ENCODE measurements at places on chromosomes 7 and 10.

- DNase-seq: no peak
These were observed 489.8 kb upstream of the GHITM start for GRCh38 chr10:83649471-83649870.

- no peak for DNase-seq
These were observed 21.3 kb downstream of the MDH2 start for GRCh38 chr7:76069238-76069638.

GRCh38 chr7:49074538-49074937 is 150.2 kb downstream of the CDC14C start:
- DNase-seq: no peak

GRCh38 chr10:96089116-96089515 is 41.0 kb upstream of the ZNF518A start:
- no peak for DNase-seq

GRCh38 chr7:136900005-136900404 is 31.6 kb downstream of the CHRM2 start:
- DNase-seq: no peak

- DNase-seq: no peak
These were observed 60.3 kb upstream of the NFKB2 start for GRCh38 chr10:102335184-102335583.

GRCh38 chr10:133565441-133566294 is at the start of gene SYCE1:
SYCE1 (minus strand) TSS chr10:133565583; CDS start chr10:133565529, 54 bp downstream.
- no peak for DNase-seq

DNA sequence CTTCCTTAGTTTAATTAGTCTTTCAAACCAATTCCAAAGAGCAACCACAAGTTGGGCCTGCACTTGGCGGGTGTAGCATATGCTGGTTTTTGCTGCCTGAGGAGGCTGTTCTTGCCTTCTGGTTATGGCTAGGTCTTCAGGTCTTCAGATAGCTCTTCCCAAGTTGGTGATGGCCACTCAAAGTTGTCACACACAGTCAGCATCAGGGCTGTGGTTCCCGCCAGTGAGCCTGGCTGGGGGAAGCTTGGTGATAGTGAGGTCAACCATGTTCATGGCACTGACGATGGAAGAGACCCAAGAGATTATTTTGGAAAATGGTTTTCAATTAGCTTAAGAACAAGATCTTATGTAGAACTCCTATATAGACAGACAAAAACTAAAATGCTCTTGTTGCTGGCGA is 18.8 kb upstream of the HTR5A start:
- no peak for DNase-seq

- DNase-seq: peak; percentile 34
These were observed 261.4 kb downstream of the COBL start for GRCh38 chr7:51055039-51055840.

DNA sequence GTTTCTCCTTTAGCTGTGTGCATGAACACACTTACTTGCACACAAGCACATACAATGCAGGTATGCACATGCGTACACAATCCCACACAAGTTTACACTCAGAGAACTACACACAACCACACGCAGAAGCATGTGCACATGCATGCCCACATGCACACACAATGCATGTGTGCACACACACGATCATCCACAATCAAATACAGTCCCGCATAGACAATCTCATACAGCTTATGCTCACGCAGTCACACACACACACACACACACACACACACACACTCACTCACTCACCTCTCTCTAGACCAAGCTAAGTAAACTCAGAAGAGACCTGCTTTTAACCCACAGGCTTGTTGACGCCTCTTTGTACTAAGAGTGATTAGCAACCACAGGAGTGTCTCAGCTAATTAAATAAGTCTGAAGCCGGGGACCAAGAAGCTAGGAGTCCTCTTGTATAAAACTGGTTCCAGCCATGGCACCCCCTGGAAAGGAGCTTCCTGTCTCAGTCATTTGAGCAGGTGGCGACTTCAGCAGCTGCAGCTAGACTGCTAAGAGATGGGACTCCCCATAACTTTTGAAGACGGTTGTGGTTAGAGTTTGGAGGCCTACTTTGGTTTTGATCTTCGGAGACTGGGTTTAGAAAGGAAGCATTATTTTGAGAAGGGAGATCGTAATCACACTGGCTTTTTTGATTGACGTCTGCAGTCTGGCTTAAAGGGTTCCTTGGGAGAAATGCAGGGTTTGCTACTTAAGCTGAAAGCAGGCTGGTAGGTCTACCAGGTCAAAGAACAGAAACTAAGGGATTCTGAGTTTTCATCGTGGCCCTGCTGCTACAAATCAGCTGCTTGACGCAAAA is 82.3 kb upstream of the ADRB1 start:
- no peak for DNase-seq

- DNase-seq: no peak
These were observed 5.8 kb downstream of the MRC1 start for GRCh38 chr10:17814973-17815372.

DNA sequence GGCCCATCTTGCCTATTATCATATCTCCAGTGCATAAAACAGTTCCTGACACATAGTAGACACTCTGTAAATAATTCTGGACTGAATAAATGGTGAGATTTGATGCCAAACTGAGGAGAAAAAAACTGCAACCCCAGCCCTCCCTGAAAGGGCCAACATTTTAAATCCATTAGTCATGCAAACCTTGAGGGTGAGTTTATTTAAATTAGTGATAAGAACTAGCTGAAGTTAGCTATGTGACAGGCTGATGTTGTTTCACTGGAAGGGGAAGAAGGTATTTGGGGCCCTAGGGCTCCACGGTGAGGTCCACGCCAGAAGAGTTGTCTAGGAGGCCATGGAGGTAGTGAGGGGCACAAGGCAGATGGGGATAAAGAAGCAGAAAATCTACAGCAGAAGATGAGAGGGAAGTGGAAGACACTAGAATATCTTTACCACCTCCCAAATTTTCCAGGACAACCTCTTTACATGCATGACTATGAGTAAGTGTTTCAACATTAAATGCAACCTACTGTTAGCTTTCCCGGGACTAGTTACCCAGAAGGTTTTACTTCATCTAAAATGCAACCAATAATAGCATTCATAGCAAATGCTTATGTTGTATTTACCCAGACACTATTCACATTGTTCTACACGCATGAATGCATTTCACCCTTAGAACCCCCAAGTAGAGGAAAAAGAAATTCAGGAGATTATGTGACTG is 183.2 kb upstream of the LYZL1 start:
- DNase-seq: no peak

- DNase-seq: no peak
These were observed 70.4 kb downstream of the TCF7L2 start for GRCh38 chr10:113020475-113020753.

DNA sequence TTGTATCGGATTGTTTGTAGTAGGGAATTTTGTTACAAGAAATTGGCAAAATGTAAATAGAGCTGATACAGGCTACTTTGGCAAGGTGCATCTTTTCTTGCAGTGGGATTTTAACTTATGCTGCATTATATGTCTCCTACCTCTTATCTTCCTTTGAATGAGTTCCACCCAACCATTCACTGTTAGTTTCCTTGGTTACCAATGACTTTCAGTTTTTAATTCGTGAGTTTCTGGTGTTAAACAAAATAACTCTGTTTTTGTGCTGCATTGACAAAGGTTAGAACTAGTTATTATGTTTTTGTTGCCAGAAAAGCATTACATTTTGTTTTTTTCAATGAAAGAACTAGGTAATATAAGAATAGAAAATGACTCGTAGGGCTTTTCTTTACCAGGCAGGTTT is 327.2 kb downstream of the LHFPL3 start:
- DNase-seq: no peak

GRCh38 chr10:16386855-16387254 is 50.0 kb upstream of the PTER start:
- DNase-seq: no peak

DNA sequence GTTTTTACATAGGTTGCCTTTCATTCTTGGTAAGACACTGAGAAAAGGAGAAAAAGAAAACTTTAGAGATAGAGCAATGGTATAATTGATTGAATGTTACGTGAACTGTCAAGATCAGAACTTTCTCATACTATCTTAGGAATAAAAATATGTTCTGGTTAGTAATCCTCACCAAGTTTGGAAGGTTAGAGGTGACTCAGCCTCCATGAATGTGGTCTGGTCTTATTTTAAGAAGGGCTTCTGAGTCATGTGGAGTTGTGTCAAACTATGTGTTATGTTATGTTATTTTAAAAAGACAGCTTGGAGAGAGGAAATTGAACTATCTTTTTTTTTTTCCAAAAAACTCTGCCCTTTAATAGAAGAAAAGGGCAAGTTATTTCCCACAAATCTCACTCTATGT is 458.6 kb upstream of the KLF6 start:
- DNase-seq: no peak

- DNase-seq: no peak
These were observed 2.0 kb upstream of the SFTPA1 start for GRCh38 chr10:79608505-79609375.

DNA sequence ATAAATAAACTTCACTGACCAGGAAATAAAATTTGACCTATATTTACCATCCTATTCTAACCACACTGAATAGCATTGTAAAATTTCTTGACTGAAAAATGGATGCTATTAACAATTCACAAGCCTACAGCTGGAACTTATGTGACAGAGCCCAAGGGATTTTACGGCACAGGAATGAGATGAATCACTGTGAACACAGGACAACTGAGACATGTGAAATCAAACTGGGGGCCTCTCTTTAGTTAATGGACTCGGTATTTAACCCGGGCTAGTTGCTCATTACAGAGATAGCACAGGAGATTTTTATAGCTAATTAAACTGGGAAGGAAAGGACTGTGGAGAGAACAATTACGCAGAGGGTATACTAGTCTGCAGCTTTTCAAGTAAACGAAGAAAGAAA is 100.6 kb downstream of the MICU1 start:
- peak; percentile 10 for DNase-seq

DNA sequence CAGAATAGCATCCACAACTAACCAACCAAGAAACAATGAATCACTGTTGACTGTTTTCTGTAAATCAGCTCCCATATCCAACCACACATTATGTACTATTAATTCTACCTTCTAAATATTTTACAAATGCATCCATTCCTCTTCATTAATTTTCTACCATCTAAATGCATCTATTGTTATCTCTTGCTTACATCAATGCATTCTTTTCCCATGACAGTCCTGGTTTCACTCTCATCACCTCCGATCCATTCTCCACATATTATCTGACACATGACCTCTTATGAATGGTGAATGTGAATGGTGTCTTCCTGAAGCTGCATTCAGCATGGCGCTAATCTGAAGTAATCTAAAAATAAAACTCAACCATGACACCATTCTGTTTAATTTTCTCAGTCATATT is 153.8 kb upstream of the CALCR start:
- no peak for DNase-seq

- no peak for DNase-seq
These were observed 5.8 kb downstream of the NEBL start for GRCh38 chr10:20891338-20891714.

DNA sequence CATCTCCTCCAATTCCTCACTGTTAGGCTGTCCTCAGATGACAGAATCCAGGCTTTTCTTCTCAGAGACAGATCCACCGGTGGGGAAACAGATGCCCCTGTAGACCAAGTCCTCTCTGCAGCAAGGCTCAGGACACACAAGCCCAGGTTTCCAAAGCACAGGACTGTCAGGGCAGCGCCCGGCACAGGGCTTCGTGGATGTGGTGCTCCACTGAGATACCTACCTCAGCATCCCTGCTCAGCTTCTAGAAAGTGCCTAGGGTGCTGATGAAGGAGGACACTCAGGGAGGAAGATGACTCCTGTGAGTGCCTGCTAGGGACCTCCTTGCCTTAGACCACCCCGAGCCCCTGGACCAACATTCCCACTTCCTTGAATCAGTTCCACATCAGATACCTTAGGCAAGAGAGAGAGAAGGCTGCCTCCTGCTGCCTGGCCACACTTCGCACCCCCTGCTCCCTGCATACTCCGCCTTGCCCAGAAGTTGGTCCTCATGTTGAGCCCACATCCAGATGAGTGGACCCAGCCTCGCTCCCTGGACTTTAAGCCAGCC is 8.9 kb upstream of the RBP3 start:
- DNase-seq: no peak

- no peak for DNase-seq
These were observed 19.6 kb downstream of the C10orf62 start for GRCh38 chr10:97608991-97609561.

GRCh38 chr7:151251689-151252560 is 3.4 kb upstream of the SMARCD3 start:
- peak; percentile 90 for DNase-seq

DNA sequence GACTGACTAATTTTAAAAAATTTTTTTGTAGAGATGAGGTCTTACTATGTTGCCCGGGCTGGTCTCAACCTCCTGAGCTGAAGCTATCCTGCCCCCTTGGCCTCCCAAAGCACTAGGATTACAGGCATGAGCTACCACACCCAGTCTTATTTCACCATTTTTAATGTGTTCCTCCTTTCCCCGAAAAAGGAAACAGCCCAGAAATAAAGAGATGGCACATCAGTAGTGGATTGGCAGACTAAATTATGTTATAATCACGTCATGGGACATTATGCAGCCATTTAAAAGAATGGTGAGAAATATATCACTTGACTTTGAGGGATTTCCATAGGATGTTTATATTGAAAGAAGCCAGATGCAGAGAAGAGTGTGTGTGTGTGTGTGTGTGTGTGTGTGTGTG is 40.5 kb downstream of the CAPZA2 start:
- DNase-seq: no peak

- DNase-seq: no peak
These were observed 44.1 kb downstream of the MTURN start for GRCh38 chr7:30178748-30179436.

- no peak for DNase-seq
These were observed 28.8 kb upstream of the PRTFDC1 start for GRCh38 chr10:24981161-24981710.

DNA sequence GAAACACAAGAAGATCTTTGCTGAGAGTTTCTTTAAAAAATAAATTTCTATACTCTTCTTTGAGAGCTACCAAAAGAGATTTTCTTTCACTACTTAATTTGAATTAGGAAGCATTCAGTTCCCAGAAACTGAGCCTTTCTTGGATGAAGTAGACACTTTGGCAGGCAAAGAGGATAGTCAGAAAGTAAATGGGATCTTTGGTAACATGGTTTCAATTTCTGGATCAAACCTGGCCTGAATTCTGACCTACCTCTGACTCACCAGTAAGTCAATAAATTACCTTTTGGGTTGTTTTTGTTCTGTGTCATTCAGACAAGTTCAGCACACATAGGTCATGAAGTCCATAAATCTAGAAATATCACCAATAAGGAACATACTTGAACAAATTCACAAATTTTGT is 26.8 kb upstream of the CABCOCO1 start:
- DNase-seq: no peak

DNA sequence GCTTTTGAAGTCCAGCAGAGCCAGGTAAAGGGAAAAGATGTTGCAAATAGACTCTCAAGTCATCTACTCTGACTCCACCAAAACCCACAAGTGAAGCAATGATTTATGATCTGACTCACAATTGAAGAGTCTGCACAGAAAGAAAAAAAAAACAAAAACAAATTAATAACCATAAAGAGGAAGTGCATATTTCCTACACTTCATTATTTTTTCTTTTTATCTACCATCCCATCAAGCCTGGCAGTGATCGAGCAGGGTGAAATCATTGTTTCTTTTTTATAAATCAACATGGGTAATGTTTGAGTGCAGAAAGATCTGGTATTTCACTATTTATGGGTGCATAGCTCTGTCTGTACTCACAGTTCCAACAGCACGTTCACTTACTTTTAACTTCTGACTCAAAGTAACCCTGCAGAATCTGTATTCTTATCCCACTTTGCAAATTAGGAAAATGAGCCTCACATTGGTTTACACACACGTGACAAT is 829.0 kb downstream of the TNS3 start:
- DNase-seq: no peak

Measured in retina (tissue), 1 donor.